ENCODE measurements at places on chromosomes 5 and 9.

- no peak for DNase-seq
Measured at GRCh38 chr5:43804041-43804440, 201.1 kb downstream of the NNT start.

DNA sequence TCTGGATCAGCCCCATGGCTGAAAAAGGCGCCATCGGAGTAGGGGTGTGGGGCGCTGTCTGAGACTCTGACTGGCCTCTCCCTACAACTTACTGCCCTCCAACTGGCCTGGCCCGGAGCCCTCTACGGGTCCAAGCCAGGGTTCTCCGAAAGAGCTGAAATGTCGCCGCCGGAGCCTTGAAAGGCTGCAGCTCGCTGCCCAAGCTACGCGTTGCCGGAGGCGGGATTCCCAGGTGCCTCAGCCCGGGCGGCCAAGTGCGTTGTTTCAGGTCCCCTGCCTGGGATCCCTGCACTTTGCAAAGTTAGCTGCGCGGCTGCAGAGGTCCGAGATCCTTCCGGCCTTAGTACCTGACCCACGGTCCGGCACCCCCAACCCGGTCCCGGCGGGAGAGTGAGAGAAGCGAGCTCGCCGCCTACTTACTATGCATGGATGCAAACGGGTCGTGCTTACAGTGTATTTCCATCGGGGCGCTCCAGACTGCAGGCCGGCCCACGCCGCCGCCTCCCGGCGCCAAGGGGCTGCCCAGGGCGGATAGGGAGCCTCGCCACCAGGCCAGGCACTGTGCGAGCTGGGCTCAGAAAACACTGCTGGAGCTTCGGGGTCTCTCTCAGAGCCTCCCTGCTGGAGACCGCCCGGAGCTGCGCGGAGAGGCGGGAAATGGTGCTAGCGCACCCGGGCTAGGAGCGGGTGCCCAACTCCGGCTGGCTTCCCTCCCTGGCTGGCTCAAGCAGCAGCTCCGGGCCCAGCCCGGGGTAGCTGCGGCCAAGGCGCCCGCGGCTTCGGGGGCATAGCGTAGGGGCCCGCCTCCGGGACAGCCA is 7.7 kb downstream of the PAX5 start:
- no peak for DNase-seq

- no peak for DNase-seq
Measured at GRCh38 chr5:1463326-1464095, 18.3 kb upstream of the SLC6A3 start.

- DNase-seq, result no peak
Measured at GRCh38 chr9:21670374-21670773, 132.1 kb upstream of the MTAP start.

- no peak for DNase-seq
Measured at GRCh38 chr5:168057905-168058304, 233.5 kb upstream of the WWC1 start.

- no peak for DNase-seq
Measured at GRCh38 chr9:98861781-98862504, 54.5 kb downstream of the GALNT12 start.

GRCh38 chr9:93574900-93575795 is 1.2 kb upstream of the PHF2 start:
- no peak for DNase-seq

GRCh38 chr5:10592601-10593000 is 28.7 kb downstream of the ANKRD33B start:
- no peak for DNase-seq

- DNase-seq, result no peak
Measured at GRCh38 chr9:5796298-5796697, 36.6 kb downstream of the ERMP1 start.

GRCh38 chr9:10228082-10228481 is 384.7 kb downstream of the PTPRD start:
- no peak for DNase-seq

- DNase-seq, result no peak
Measured at GRCh38 chr9:128054087-128054486, 13.0 kb downstream of the NAIF1 start.

Data from NCI-H2107 (cell line).